ENCODE measurements at places on chromosomes 16 and 17.

- no peak overlapping the region for H3K27ac ChIP-seq
- H3K4me1 ChIP-seq: no peaks in the 10 kb centered on the region
- no peak for DNase-seq
- H3K27me3 ChIP-seq: no peaks in the 10 kb centered on the region
- no peaks in the 10 kb centered on the region for H3K36me3 ChIP-seq
Measured at GRCh38 chr16:65106757-65107156, 15.1 kb downstream of the CDH11 start.

DNA sequence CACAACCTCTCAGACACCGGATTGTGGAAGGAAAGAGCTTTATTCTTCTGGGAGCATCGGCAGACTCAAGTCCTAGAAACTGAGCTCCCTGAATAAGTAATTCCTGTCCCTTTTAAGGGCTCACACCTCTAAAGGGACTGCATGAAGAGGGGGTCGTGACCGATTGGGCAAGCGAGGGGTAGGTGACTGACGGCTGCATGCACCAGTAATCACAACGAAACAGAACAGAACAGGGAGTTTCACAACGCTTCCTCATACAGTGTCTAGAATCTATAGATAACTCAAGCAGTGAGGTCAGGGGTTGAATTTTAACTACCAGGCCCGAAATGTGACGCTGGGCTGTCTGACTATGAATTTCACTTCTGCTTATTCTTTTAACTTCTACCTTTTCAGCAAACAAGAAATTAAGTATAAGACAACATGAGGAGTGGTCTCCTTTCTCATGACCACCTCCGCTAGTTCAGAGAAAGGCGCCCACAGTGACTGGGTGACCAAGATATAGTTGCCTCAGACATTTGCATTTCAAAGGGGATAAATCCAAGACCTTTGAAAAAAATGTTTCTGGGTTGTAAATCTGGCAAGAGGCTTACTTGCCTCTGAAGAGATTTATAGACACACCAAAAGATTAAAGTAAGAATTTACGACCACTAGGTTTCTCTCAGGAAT is 88.4 kb upstream of the ATF7IP2 start:
- DNase-seq: peak; percentile 15
- no peak overlapping the region for H3K27ac ChIP-seq
- no peaks in the 10 kb centered on the region for H3K27me3 ChIP-seq
- H3K4me1 ChIP-seq: no peaks in the 10 kb centered on the region
- H3K36me3 ChIP-seq: no peaks in the 10 kb centered on the region
- no peak overlapping the region for H3K4me3 ChIP-seq

DNA sequence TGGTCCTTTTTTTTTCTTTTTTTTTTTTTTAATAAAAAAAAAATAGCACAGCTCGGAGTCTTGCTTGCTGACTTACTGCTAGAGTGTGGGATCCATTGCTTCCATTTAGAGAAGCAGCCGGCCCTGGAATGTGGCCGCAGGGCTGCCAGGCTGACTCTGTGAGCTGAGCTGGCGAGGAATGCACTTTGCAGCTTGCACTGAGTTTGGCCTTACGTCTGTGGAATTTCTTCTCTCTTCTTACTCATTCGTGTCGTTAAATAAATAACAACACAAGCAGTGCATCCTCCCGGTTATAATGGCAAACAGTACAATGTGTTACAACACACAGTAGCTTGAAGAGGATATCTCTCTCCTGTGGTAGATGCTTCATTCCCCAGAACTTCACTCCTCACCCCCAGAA is 69.2 kb downstream of the PRKCB start:
- H3K4me3 ChIP-seq: no peak overlapping the region
- no peaks in the 10 kb centered on the region for H3K27me3 ChIP-seq
- peaks cover 38% of the 10 kb centered on the region for H3K4me1 ChIP-seq
- no peak for DNase-seq
- no peak overlapping the region for H3K27ac ChIP-seq

DNA sequence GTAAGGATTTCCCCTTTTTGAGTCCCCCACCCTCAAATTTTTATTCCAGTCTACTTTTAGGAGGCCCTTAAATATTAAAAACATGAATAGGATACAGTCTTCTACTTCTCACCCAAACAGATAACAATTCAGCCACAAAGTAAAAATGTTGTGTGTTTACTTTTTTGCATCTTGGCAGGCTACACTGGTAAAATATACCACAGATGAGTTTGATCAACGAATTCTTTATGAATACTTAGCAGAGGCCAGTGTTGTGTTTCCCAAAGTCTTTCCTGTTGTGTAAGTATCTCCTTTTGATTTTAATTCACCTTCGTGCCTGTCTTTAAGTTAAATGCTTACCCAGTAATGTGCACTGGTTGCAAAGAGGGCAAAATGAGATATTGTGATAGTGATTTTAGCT is 34.4 kb upstream of the RAB11FIP4 start:
- H3K4me1 ChIP-seq: no peaks in the 10 kb centered on the region
- H3K36me3 ChIP-seq: peaks cover 73% of the 10 kb centered on the region
- H3K4me3 ChIP-seq: no peak overlapping the region
- no peaks in the 10 kb centered on the region for H3K27me3 ChIP-seq

GRCh38 chr17:43327834-43328420 is 70.9 kb upstream of the ARL4D start:
- no peaks in the 10 kb centered on the region for H3K36me3 ChIP-seq
- DNase-seq: no peak
- H3K4me1 ChIP-seq: no peaks in the 10 kb centered on the region
- H3K27ac ChIP-seq: no peak overlapping the region
- peaks cover 5% of the 10 kb centered on the region for H3K27me3 ChIP-seq

- no peaks in the 10 kb centered on the region for H3K4me1 ChIP-seq
- H3K27ac ChIP-seq: no peak overlapping the region
- peaks cover 46% of the 10 kb centered on the region for H3K36me3 ChIP-seq
- H3K27me3 ChIP-seq: no peaks in the 10 kb centered on the region
- no peak for DNase-seq
Measured at GRCh38 chr17:48123111-48123510, 15.5 kb downstream of the SNX11 start.

DNA sequence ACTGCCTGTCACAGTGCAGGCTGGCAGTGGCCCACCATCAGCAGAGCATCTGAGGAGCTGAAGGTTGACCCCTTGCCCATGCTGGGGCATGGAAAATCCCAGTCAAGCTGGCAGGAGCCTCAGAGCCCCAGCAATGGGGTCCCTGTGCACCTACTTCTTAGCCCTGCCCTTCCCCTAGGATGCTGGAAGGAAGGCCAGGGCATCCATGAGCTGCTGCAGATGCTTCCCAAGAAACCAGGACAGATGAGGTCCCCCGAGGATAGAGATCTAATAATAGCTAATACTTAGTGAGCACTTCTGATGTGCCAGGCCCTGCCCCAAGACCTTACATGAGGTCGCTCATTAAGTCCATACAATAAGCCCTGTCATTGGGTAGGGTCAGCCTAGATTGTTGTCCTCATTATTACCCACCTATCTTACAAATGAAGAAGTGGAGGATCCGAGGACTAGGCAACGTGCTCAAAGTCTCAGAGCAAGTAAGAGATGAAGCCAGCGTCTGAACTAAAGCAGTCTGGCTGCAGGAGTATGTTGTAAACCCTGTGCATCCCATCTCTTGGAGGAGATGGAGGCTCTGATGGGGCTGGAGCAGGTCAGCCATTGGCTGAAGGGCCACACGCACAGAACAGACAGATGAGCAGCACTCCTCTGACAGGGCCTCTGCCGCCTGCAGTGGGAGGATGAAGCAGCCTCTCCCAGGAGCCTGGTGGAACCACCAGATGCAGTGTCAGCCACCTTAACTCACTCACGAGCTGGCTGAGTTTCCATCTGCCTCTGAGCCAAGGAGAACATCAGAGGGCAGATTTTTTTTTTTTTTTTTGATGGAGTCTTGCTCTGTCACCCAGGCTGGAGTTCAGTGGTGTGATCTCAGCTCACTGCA is 175.4 kb downstream of the WSCD1 start:
- no peaks in the 10 kb centered on the region for H3K27me3 ChIP-seq
- H3K4me1 ChIP-seq: no peaks in the 10 kb centered on the region
- no peak overlapping the region for H3K27ac ChIP-seq
- H3K36me3 ChIP-seq: no peaks in the 10 kb centered on the region
- DNase-seq: no peak

GRCh38 chr16:87853411-87854052 is 15.8 kb downstream of the SLC7A5 start:
- peak; percentile 55 for DNase-seq
- peaks cover 61% of the 10 kb centered on the region for H3K4me1 ChIP-seq
- H3K27me3 ChIP-seq: no peaks in the 10 kb centered on the region

- no peaks in the 10 kb centered on the region for H3K36me3 ChIP-seq
- H3K4me1 ChIP-seq: peaks cover 25% of the 10 kb centered on the region
- peak overlapping the region; percentile 96 for H3K4me3 ChIP-seq
- DNase-seq: peak; percentile 68
- no peaks in the 10 kb centered on the region for H3K27me3 ChIP-seq
Measured at GRCh38 chr16:57185446-57185944, 344 bp downstream of the PSME3IP1 start.

All from CD4-positive, alpha-beta T cell (primary cell).